Activated CD4-positive, alpha-beta T cell treated with anti-CD3 and anti-CD28 coated beads, Interleukin-2, amount 50 U/mL, for 24 hours (primary cell): ENCODE measurements at places on chromosomes 5 and 9.
A peak's percentile ranks its signal among the peaks of the same experiment; 100 is the strongest.

- no peak for DNase-seq
These were observed 40.5 kb upstream of the CDH18 start for GRCh38 chr5:20028506-20028905.

- DNase-seq, result no peak
These were observed 50.8 kb downstream of the TSPAN17 start for GRCh38 chr5:176697934-176698538.

- DNase-seq, result no peak
These were observed 139.1 kb downstream of the PLPPR1 start for GRCh38 chr9:101167490-101168134.

DNA sequence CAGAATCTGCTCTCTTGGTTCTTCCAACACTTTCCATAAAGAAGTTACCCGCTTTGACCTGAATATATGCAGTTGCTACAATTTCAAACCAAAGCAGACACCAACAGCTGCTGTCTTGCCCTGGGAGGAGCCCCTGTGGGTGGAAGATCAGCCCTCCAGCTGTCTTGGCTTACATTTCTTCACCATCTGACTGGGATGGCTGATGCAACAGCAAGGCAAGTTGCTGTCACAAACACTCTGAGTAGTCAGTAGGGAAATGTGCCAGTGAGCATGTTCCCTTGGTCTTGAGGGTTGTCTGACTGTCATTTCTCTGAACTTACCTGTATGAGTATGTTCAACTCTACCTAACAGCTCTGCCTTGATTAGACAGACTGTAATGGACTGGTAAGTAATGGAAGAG is 152.9 kb downstream of the SGCD start:
- no peak for DNase-seq

- no peak for DNase-seq
These were observed 64.7 kb upstream of the SPOCK1 start for GRCh38 chr5:137563646-137564397.

- DNase-seq, result no peak
These were observed 19.3 kb upstream of the GZMK start for GRCh38 chr5:55004729-55005128.

GRCh38 chr9:101778332-101778731 is 39.9 kb upstream of the GRIN3A start:
- no peak for DNase-seq

- no peak for DNase-seq
These were observed 7.6 kb downstream of the SLC6A7 start for GRCh38 chr5:150197476-150197875.

- DNase-seq, result peak; percentile 47
These were observed at the start of gene JAKMIP2 for GRCh38 chr5:147782110-147783028. Gene JAKMIP2 (minus strand): TSS chr5:147782728. CDS start chr5:147671806, 110,922 bp downstream.

GRCh38 chr5:95155888-95156287 is 129.0 kb downstream of the MCTP1 start:
- DNase-seq, result no peak

DNA sequence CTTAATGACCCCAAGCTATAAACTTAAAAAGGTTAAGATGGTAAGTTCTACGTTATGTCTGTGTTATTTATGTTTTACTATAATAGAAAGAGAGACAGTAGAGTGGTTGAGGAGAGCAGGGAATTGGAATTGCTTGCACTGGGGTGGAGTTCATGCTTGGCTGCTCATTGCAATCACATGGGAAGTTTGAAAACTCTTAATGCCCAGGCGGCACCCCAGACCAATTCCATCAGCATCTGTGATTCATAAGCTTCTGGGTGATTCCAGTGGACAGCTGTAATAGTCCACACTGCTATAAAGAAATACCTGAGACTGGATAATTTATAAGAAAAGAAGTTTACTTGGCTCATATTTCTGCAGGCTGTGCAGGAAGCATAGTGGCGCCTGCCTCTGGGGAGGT is 323.9 kb upstream of the MSX2 start:
- DNase-seq, result no peak

GRCh38 chr5:119470105-119470763 is 17.9 kb downstream of the HSD17B4 start:
- no peak for DNase-seq

- DNase-seq, result no peak
These were observed 82.1 kb downstream of the AMBP start for GRCh38 chr9:113995963-113996362.

DNA sequence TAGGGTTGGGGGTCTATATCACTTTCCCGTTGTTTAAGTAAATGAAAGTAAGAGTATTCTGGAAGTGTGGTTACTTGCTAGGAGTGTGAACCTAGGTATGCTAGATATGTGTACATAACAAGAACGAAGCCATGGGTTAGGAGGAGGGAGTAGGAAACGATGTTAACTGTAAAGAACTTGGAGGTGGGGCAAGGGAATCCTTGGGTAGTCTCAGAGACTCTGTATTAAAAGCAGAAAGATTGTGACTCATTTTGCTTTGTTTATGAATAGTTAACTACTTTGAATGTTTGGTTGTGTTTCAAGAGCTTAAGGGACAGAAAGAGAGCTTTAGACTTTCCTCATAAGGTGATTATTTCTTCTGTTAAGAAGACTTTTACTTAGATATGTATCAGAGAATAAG is 59.9 kb downstream of the TMEM252 start:
- DNase-seq, result no peak

DNA sequence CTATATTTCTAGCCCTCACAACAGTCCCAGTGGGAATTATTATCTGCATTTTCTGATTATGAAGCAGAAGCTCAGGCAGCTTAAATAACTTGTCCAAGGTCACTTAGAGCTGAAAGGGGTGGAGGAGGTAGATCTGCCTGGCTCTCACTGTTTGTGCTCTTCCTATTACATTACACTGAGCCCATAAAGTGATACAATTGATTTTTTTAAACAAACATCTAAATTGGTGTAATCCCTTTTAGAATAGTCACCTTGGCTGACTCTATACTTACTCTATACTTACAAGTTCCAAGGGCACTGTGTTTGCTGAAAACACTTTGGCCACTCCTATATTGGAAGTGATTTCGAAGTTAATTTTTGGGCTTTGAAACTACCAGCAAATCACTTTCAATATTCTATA is 144.7 kb downstream of the APBA1 start:
- DNase-seq, result no peak

GRCh38 chr5:147832541-147832940 is 1.1 kb upstream of the SPINK1 start:
- DNase-seq, result no peak

- no peak for DNase-seq
These were observed 8.0 kb downstream of the SIL1 start for GRCh38 chr5:139190125-139190524.

GRCh38 chr5:36734422-36734821 is 128.0 kb downstream of the SLC1A3 start:
- no peak for DNase-seq

GRCh38 chr9:130839132-130840111 is 4.4 kb downstream of the ABL1 start:
- no peak for DNase-seq

DNA sequence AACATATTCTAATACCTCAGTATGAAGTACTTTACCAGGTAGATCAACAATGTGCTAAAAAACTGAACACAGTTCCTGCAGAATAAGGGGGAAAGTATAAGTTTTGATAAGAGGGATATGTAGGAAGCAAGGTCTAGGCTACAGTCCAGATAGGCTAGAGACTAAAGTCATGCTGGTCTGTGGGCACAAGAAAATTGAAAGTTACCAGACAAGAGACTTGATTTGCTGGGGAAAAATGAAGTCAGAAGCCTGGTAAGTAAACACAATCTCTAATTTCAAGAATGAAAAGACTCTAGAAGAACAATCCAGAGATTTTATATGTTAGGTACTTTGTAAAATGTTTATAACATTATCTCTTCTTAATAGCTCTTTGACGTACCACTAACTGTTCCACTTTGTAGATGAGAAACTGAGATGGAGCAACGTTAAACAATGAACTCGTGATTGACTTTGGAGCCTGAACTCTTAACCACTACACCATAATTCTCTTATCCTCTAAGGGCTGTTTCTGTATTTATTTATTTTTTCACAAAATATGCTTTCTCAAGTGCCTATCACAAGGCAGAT is 19.5 kb downstream of the ADAMTS6 start:
- no peak for DNase-seq

DNA sequence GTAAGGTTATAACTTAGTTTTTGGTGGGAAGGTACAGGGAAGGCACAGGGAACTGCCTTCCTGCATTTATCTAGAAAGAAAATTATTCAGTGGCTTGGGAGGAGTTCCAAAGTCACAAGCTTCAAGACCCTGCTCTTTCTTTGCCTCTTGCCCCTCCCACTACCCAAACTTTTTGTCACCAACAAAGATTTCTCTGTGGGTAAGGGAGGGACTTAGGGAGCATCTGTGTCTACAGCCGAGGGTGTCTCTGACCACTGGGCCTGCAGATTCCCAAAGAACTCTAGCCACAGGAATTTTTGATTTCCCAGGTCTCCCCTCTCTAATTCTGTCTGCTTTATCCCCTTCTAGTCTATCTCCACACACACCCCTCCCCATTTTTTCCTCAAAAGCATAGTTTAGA is 2.1 kb downstream of the ECSCR start:
- DNase-seq, result no peak

- no peak for DNase-seq
These were observed 802 bp downstream of the CCDC107 start for GRCh38 chr9:35658968-35659220.

GRCh38 chr5:107023732-107024131 is 647.0 kb downstream of the EFNA5 start:
- DNase-seq, result no peak

- no peak for DNase-seq
These were observed 57.6 kb upstream of the RANBP3L start for GRCh38 chr5:36359267-36359666.

- DNase-seq, result no peak
These were observed 400.5 kb downstream of the ARRDC3 start for GRCh38 chr5:90982576-90982975.

GRCh38 chr5:20678814-20679298 is 690.9 kb upstream of the CDH18 start:
- DNase-seq, result no peak

GRCh38 chr5:378301-378891 is 56.9 kb downstream of the AHRR start:
- no peak for DNase-seq

GRCh38 chr5:169158764-169159163 is 142.2 kb downstream of the SLIT3 start:
- no peak for DNase-seq

DNA sequence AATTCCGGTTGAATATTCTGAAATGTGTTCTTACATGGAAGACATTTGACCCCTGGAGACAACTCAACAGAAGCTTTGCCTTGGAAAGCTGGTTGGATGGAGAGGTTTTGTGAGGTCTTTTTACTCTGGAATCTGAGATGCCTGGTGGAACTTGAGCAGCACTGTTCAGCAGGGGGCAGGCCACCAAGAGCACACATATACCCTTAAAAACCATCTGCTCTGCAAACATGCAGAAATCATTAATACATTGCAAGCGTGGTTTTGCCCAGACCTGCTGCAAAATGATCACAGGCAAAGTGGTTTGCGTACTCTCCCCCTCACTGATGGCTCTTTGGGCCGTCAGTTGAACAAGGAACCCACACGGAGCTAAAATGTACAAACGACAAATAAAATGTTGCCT is 32.8 kb upstream of the DAP start:
- DNase-seq, result no peak
